ENCODE measurements at places on chromosomes 4 and X.

- no peak for DNase-seq
Measured at GRCh38 chrX:2561456-2561855, 60.7 kb upstream of the DHRSX start.

DNA sequence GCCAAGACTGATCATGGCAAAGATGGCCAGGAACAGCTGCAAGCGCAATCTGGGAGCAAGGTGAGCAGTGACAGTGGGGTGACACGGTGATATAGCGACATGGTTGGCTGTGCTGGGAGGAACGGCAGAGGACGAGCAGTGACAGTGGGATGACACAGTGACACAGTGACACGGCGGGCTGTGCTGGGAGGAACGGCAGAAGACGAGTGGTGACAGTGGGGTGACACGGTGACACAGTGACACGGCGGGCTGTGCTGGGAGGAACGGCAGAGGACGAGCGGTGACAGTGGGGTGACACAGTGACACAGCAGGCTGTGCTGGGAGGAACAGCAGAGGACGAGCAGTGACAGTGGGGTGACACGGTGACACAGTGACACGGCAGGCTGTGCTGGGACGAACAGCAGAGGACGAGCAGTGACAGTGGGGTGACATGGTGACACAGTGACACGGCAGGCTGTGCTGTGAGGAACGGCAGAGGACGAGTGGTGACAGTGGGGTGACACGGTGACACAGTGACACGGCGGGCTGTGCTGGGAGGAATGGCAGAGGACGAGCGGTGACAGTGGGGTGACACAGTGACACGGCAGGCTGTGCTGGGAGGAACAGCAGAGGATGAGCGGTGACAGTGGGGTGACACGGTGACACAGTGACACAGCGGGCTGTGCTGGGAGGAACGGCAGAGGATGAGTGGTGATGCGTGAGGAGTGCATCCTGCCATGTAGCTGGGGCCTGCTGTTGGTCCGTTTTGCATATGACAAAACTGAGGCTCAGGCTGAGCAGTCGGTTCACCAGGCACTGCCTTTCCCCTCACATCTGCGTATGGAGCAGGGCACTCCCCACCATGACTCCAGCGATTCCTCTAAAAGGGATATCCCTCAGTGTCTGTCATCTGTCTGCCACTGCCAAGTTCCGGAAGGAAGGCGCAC is 36.0 kb upstream of the MXD4 start:
- DNase-seq, result no peak

DNA sequence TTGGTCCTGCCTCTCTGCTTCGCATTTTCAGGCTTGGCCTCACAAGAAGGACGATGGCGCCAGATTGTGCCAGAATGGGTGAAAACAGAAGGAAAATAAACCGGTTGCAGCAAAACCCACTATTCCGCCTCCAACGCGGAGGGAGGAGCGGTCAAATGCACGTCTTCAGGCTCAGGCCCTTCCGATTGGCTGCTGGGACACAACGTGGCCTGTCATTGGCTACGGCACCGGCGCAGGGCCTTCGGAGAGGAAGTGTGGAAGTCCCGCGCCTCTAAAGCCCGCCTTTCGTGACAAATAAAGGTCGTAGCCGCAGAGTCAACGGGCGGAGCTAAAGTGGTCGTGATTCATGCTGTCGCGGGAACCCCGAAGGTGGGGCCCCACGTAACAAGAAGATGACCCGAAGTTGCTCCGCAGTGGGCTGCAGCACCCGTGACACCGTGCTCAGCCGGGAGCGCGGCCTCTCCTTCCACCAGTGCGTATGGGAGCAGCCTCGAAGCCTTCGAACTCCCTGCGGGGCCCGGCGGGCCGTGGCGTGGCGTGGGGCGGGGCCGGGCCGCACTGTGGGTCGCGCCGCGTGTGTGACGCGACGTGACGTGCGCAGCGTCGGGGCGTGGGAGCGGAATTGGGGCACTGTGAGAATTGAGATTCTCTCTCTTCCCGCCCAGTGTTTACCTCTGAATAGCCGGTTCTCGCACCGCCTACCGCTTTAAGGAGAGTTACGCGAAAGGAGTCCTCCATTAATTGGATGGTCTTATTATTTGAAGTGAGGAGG is at the start of gene THAP9:
Gene THAP9 (plus strand): TSS at position 325 of the 772 bp plus-strand sequence. CDS start 68 bp downstream, at position 393.
- DNase-seq, result peak; percentile 99

GRCh38 chr4:113050837-113051236 is 1.4 kb downstream of the ANK2 start:
- no peak for DNase-seq

- no peak for DNase-seq
Measured at GRCh38 chr4:78058591-78059523, 1.7 kb downstream of the FRAS1 start.

GRCh38 chr4:11155208-11155867 is 273.4 kb downstream of the HS3ST1 start:
- DNase-seq, result no peak

GRCh38 chrX:69298466-69299140 is 133.3 kb upstream of the PJA1 start:
- DNase-seq, result no peak

- DNase-seq, result no peak
Measured at GRCh38 chr4:9765091-9765490, 16.3 kb upstream of the DRD5 start.

DNA sequence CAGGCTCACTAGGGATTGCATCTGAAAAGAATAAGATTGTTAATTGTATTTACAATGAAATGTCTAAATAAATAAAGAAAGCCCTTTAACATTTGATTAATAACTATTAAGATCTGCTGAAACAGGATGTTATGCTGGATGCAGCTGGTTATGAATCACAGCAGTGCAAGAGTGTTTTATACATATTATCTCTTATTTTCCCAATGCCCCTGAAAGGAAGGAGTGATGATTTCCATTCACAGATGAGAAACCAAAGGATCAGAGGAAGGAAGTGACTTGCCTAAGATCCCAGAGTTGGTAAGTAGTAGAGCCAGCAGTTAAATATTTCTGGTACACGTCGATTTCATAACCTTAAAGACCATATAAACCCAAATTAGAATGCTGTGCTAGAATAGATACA is 76.3 kb upstream of the ARHGAP36 start:
- DNase-seq, result no peak

- no peak for DNase-seq
Measured at GRCh38 chr4:647481-647880, 22.1 kb downstream of the PDE6B start.

DNA sequence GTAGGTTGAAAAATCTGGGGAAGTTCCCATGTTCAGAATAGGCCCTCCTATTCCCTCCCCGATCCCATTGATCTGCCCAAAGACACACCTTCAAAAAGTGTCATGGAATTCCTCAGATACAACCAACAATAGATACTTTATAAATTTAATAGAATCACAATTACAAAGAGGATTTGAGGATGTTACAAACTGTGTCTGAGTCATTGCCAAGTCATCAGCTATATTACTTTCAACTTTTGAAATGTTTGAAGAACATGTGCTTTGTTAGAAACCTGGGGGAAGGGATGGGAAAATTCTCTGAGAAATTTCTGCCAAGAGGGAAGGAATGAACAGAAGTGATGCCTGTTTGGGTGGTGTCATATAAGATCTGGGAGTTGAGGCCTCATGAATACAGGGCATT is 46.7 kb downstream of the KCNIP4 start:
- no peak for DNase-seq

GRCh38 chr4:65971686-65972085 is 301.4 kb upstream of the EPHA5 start:
- no peak for DNase-seq

- DNase-seq, result no peak
Measured at GRCh38 chr4:11748164-11748872, 319.6 kb upstream of the HS3ST1 start.

GRCh38 chr4:22456291-22456690 is 59.6 kb downstream of the ADGRA3 start:
- no peak for DNase-seq

DNA sequence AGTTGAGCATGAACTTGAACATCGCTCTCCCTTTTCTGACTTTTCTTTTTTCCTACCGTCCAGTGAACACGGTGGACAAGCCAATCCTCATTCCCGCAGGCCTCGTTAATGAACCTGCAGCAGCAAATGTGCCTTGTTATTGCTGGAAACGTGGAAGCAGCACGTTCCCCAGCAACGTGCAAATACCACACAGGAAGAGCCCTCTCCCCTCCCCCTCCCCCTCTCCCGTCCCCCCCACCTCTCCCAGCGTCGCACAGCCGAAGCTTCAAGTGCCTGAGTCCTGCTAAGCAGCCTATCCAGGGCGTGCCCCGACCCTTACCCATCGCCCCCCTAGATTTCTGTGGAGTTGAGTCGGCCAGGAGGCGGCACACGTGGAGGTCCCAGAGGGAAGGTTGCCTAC is 219.9 kb downstream of the BCOR start:
- DNase-seq, result no peak

DNA sequence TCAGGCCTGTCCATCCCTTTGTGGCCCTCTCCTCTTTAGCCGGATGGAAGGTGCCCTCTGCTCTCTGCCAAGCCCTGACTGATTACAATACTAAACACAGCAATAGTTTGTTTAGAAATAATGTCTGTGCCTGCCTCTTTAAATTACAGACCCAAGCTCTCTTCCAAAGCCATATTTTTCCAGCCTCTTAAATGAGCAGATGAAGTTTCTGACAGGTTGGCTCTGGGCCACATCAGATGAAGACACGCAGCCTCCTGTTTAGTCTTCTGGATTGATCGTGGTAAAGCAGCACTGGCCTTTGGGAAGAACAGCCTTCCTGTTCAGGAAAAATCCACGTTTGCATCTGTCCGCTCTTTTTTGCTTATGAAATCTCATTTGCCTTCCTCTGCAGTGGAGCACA is 133.6 kb downstream of the CPE start:
- no peak for DNase-seq

GRCh38 chrX:20951016-20951810 is 423.0 kb upstream of the CNKSR2 start:
- no peak for DNase-seq

DNA sequence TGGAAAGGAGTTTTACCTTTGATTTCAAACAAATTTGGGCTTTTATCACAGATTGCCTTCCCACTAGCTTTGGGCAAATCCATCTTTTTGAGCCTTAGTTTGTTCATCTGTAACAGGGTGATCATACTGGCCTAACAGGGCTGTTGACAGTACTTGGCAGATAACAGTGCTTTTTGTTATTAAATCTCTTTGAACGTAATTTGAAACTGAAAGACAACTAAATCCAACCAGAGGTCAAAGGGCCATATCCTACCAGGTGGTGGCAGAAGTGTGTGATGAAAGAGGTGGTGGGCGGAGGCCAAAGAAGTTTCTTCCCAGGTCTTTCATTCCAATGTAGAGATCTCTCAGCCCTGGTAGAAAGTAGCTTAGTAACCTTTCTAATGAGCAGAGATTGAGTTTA is 35.2 kb upstream of the TADA2B start:
- DNase-seq, result no peak

- no peak for DNase-seq
Measured at GRCh38 chr4:87270144-87270543, 49.7 kb upstream of the KLHL8 start.

- DNase-seq, result no peak
Measured at GRCh38 chr4:58688568-58688967, 1578.4 kb upstream of the IGFBP7 start.

- no peak for DNase-seq
Measured at GRCh38 chr4:16205298-16206164, 20.7 kb downstream of the TAPT1 start.

- DNase-seq, result no peak
Measured at GRCh38 chr4:113088050-113088449, 38.6 kb downstream of the ANK2 start.

DNA sequence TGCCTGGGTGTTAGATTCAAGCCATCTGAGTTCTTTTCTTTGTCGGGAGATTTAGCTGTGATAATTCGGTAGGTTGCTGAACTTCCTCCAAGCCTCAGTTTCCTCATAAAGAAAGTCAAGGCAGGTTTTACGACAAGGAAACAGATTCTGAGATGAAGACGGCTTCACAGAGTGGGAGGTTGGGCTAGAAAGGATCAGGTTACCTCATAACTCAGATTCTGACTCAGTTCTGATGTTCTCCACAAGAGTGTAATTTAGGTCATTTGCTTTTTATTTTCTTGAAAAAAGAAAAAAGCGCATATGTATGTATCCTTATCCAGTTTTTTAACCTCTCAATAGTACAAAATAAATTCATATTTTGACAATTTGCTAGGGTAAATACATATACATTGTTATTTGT is 47.2 kb upstream of the ELOVL6 start:
- no peak for DNase-seq

- DNase-seq, result no peak
Measured at GRCh38 chr4:30720021-30720660, at the start of gene PCDH7. TSS of gene PCDH7 (plus strand) at chr4:30720369. CDS start at chr4:30721423, 1,054 bp downstream.

DNA sequence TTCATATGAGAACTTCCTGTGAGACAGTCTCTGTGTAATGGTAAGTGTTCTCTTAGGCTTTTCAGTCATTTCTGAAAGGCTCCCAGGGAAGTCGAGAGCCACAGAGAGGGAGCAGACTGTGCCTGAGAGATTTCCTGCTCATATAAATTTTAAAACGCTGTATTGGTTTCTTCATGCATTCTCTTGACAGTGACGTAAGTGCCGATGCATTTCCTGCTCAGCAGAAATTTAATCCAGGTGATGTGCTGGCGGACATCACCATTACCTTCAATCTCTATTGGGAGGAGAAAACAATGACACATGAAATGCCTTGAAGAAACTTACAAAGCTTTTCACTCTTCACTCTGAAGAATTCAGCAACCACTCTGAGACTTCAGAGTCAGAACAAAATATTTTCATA is 383.6 kb downstream of the BMPR1B start:
- DNase-seq, result no peak

GRCh38 chrX:126552313-126553022 is at the start of gene DCAF12L1:
TSS of gene DCAF12L1 (minus strand) at chrX:126552814. CDS start at chrX:126552608, 206 bp downstream.
- DNase-seq, result no peak

DNA sequence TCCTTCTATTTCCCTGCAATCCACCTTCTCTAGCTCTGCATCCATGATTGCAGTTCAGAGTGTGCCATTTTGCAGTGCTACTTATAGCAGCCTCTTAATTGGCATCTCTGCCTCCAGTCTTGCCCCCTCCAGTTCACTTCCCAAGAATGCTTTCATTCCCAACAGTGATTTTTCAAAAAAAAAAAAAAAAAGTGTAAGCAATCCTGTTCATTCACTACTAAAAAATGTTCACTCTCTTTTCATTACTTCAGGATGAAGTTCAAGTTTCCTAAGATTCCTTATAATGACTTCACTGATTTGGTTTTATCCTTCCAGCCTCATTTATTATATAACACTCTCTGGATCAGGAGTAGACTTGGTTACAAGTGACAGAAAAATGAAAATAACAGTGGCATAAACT is 124.7 kb upstream of the LNX1 start:
- peak; percentile 39 for DNase-seq

- no peak for DNase-seq
Measured at GRCh38 chr4:123478859-123479345, 82.3 kb downstream of the SPRY1 start.
